ENCODE measurements at places on chromosomes 7 and 10. TPM values are rescaled to one million over a fixed set of nuclear protein-coding genes. Genes with fewer than 3 reads are reported as not detected.

- H3K4me1 ChIP-seq = no peaks in the 10 kb centered on the region
- H3K27ac ChIP-seq = no peak overlapping the region
- no peaks in the 10 kb centered on the region for H3K36me3 ChIP-seq
- H3K4me3 ChIP-seq = no peak overlapping the region
Observed at GRCh38 chr7:46229409-46229808, 308.3 kb upstream of the IGFBP3 start.

- no peaks in the 10 kb centered on the region for H3K36me3 ChIP-seq
- H3K27ac ChIP-seq = no peak overlapping the region
- no peak overlapping the region for H3K4me3 ChIP-seq
- H3K4me1 ChIP-seq = no peaks in the 10 kb centered on the region
Observed at GRCh38 chr7:130598056-130598455, 70.5 kb downstream of the COPG2 start.

DNA sequence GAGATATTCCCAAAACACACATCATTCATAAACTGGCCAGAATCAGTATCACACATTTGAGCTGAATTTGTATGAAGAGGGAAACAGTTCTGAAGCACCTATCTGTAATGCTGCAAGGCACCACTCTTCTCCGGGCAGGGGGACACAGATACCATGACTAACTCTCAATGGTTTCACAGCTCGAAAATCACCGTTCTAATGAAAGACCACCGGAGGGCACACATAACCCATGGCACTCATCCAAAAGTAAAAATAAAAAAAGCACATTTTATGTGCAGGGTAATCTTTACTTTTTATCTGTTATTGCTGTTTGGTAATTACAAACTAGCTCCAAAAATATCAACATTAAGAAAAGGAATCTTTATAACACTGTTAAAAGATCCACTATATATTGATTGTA is 137.5 kb downstream of the PARD3 start:
- H3K4me3 ChIP-seq = no peak overlapping the region
- no peaks in the 10 kb centered on the region for H3K36me3 ChIP-seq
- peaks cover 12% of the 10 kb centered on the region for H3K4me1 ChIP-seq
- no peak for DNase-seq

DNA sequence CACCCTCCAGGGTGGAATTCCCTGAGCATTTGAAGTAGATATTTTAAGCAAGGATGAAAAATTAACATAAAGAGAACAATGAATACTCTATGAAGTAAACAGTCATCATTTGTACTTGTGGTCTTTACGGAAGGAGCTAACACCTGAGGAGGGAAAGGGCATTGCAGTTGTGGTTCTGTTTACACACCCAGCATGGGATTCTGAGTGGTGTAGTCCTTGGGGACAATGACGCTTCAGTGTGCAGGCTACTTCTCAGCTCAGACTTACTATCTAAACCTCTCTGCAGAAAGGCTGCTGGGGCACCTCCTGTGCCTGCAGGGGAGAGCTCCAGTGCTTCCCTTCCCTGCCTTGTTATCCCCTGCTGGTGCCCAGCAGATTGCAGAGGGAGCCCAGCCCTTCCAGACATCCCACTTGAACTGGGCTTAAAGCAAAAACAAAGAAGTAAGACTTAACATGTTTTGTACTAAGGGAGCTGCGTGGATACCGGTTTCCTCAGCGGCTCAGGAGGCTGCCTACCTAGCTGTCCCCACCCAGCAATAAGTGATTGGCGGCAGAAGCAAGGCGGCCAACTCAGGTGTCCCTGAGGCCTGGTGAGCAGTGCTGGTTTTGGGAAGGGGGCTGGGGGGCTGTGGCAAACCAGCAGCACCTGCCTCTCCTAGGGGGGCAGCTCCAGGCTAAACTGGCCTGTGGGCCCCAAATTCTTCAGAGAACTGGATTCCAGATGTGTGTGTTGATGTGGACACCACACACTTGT is 89.1 kb downstream of the CELF2 start:
- H3K4me1 ChIP-seq = no peaks in the 10 kb centered on the region
- H3K27me3 ChIP-seq = no peaks in the 10 kb centered on the region
- H3K27ac ChIP-seq = no peak overlapping the region
- no peaks in the 10 kb centered on the region for H3K36me3 ChIP-seq
- DNase-seq = no peak
- H3K4me3 ChIP-seq = no peak overlapping the region

DGKB gene
- total RNA-seq = 0.56 TPM

DNA sequence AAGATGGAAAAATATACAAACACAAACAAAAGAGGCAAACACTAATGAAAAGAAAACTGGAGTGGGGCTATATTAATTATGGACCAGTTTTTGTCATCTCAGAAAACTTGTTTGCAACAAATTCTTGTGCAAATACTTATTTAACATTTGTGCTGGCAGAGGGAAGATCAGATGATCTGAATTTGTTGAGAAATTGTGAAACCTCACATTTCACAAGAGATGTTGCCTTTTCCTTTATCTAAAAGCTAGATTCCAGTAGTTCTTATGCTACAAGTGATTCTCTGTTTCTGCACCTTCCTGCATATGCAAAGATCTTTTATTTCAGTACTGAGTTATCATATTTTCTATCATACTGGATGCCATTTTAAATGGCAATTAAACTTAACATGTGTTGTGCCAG is 320.7 kb downstream of the SUGCT start:
- no peak overlapping the region for H3K4me3 ChIP-seq
- no peak for DNase-seq
- no peaks in the 10 kb centered on the region for H3K4me1 ChIP-seq
- no peaks in the 10 kb centered on the region for H3K36me3 ChIP-seq

HTR7 gene
- 0.85 TPM for total RNA-seq

DNA sequence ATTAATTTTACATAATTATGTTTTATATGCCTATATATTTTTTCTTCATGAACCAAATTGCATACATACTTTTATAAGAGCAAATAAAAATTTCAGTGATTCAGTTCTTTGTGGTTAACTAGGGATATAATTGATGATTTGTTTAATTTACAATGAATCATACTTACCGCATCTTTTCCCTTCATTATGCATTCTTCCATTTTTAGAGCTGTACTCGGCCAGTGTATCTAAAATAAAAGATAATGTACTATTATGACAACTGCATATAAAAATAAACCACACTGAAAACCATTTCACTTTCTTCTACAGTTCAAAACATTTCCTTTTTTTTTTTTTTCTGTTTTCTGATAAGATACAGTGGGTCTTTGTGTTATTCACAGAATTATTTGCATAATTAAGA is 179.9 kb downstream of the SEMA3E start:
- no peak overlapping the region for H3K4me3 ChIP-seq
- no peaks in the 10 kb centered on the region for H3K27me3 ChIP-seq
- no peak overlapping the region for H3K27ac ChIP-seq

GRCh38 chr10:113317489-113317888 is 235.4 kb upstream of the HABP2 start:
- DNase-seq = no peak
- no peak overlapping the region for H3K4me3 ChIP-seq
- H3K4me1 ChIP-seq = no peaks in the 10 kb centered on the region
- H3K27me3 ChIP-seq = no peaks in the 10 kb centered on the region
- no peak overlapping the region for H3K27ac ChIP-seq
- no peaks in the 10 kb centered on the region for H3K36me3 ChIP-seq

GRCh38 chr7:34184466-34184865 is 279.1 kb downstream of the BMPER start:
- H3K4me1 ChIP-seq = peaks cover 25% of the 10 kb centered on the region
- H3K27ac ChIP-seq = no peak overlapping the region
- H3K27me3 ChIP-seq = no peaks in the 10 kb centered on the region
- no peaks in the 10 kb centered on the region for H3K36me3 ChIP-seq
- DNase-seq = no peak

DNA sequence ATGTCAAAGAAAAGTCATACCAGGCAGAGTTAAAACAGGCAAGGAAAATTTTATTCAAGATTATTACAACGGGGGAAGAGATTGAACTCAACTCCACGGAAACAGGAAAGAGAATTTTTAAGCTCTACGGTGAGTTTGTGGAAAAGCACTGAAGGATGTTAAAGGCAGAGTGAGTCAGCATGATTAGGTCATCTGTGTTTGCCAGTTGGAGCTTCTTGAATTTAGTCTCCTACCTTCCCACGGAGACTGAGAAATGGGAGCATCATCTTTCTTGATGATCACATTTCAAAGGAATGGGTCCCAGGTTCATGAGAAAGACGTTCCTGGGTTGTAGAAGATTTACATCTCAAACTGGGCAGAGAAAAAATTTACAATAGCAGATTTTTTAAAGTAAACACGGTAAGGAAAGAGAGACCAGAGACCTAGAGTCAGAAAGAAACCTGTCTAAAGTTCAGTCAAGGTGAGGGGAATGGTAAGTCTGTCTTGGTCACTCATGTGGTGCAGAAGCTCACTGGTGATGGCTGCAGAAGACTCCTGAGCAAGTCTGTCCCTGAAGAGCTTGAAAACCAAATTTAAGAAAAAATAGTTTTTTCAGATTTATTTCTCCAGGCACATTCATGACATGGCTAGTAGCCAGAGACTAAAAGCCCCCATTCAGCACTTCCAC is 516.9 kb upstream of the LRRN3 start:
- no peaks in the 10 kb centered on the region for H3K36me3 ChIP-seq

DNA sequence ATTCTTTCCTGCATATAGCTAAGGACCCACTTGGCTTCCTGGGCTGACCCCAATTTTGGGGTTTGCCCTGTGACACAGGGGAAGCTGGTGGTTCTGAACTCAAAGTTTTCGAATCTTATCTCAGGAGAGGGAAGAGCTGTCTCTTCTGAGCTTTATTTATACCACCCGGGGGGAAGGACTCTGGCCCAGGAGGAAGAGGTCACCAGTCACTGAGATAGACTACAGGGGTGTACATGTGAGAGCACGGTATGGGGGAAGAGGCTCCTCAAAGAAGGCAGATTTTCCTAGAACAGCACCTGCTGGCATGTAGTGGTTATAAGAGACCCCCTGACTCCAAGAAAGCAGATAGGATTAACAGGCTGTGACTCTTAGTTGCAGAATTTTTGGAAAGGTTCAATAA is 101.8 kb upstream of the ELMO1 start:
- H3K36me3 ChIP-seq = no peaks in the 10 kb centered on the region
- DNase-seq = no peak
- no peaks in the 10 kb centered on the region for H3K27me3 ChIP-seq
- H3K4me1 ChIP-seq = no peaks in the 10 kb centered on the region

- H3K27me3 ChIP-seq = no peaks in the 10 kb centered on the region
- H3K4me3 ChIP-seq = no peak overlapping the region
- DNase-seq = no peak
Observed at GRCh38 chr10:87594864-87595263, 64.8 kb upstream of the PAPSS2 start.

ZNF777 gene
- total RNA-seq = 17.6 TPM

AMZ1 gene
- not detected for total RNA-seq

CCL24 gene
- not detected for total RNA-seq

- DNase-seq = no peak
- peak overlapping the region; percentile 88 for H3K27ac ChIP-seq
- H3K27me3 ChIP-seq = no peaks in the 10 kb centered on the region
- H3K4me3 ChIP-seq = no peak overlapping the region
- H3K36me3 ChIP-seq = no peaks in the 10 kb centered on the region
- peaks cover 40% of the 10 kb centered on the region for H3K4me1 ChIP-seq
Observed at GRCh38 chr10:103578782-103579382, 85.4 kb downstream of the NEURL1 start.

FOXI2 gene
- total RNA-seq = not detected

PON1 gene
- total RNA-seq = not detected
